ENCODE measurements at places on chromosomes 11 and 22.

GRCh38 chr22:25636323-25636722, 71.8 kb downstream of the GRK3 start:
- no peak for DNase-seq

- DNase-seq: no peak
These were observed 55.0 kb downstream of the DDI1 start for GRCh38 chr11:104091281-104092096.

DNA sequence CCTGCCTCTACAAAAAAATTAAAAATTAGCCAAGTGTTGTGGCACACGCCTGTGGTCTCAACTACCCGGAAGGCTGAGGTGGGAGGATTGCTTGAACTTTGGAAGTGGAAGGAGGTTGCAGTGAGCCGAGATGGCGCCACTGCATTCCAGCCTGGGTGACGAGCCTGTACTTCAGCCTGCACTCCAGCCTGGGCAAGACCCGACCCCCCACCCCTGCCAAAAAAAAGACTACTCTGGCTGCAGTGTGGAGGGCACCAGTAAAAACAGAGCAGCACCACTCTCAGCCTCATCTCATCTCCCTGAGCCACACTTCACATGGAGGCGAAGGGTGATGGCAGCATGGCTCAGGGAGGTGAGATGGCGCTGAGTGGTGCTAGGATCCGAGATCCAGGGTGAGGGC, 50.3 kb upstream of the THY1 start:
- DNase-seq: no peak

DNA sequence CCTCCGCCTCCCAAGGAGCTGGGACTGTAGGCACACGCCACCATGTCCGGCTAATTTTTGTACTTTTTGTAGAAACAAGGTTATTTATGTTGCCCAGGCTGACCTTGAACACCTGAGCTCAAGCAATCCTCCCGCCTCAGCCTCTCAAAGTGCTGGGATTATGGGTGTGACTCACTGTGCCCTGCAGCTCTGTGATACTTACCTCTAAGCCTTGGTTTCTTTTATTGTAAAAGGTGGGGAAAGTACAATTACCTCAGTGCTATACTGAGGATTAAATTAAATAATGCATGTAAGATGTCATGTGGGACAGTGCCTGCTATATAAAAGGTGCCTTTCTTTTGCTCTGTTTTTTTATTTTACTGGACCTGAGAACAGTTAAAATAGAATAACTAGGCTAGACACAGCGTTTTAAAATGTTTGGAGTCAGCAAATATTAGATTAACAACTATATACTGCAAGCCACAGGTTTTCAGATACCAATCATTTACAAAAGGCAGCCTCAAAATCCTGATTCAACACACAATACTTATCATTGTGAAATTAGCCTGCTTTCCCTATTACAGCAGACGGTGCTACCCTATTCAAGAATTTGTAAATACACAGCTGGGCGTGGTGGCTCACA, 30.0 kb downstream of the PRR14L start:
- DNase-seq: no peak

GRCh38 chr11:68692115-68692514, 7.8 kb downstream of the GAL start:
- no peak for DNase-seq

DNA sequence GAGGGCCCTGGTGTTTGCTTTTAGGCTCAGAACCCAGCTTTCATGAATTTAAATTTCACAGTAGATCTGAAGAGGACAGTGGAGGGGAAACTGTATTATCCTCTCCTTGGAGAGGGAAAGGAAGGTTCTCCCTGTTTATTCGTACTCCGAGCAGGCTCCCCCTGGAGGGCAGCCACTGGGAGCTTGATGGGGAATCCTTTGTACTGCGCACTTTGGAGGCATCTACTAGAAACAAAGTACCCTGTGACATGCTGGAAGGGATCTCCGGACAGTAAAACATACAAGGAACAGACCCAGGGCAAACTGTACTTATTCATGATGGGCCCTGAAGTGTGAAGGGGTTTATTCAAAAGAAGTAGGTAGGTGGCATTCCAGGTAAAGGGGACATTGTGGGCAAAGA, 27.2 kb downstream of the NAV2 start:
- DNase-seq: no peak

- DNase-seq: no peak
These were observed 128.3 kb downstream of the APIP start for GRCh38 chr11:34787895-34788294.

DNA sequence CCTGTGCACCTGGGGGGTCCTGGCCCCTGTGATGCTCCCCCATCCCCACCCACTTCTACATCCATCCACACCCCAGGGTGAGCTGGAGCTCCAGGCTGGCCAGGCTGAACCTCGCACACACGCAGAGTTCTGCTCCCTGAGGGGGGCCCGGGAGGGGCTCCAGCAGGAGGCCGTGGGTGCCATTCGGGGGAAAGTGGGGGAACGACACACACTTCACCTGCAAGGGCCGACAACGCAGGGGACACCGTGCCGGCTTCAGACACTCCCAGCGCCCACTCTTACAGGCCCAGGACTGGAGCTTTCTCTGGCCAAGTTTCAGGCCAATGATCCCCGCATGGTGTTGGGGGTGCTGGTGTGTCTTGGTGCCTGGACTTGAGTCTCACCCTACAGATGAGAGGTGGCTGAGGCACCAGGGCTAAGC, 20.0 kb upstream of the TALDO1 start:
- DNase-seq: no peak

GRCh38 chr11:28176351-28176750, 68.2 kb downstream of the METTL15 start:
- no peak for DNase-seq

- no peak for DNase-seq
These were observed 22.0 kb downstream of the TRAF6 start for GRCh38 chr11:36488096-36488495.

DNA sequence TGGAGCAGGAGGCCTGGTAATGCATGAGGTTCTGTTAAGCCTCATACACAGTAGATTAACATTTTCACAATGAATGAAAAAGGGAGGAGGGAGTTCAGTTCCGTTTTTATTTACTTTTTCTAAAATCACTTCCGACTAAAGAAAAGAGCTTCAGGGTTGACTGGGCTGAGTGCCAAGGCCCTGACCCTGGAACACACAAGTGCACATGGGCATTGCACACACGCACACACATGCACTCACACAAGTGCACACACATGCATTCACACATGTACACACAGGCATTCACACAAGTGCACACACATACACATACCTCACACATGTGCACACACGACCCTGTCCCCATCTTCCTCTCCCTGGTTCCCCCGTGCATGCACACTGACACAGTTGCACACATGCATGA, 303.3 kb downstream of the BRD1 start:
- no peak for DNase-seq

DNA sequence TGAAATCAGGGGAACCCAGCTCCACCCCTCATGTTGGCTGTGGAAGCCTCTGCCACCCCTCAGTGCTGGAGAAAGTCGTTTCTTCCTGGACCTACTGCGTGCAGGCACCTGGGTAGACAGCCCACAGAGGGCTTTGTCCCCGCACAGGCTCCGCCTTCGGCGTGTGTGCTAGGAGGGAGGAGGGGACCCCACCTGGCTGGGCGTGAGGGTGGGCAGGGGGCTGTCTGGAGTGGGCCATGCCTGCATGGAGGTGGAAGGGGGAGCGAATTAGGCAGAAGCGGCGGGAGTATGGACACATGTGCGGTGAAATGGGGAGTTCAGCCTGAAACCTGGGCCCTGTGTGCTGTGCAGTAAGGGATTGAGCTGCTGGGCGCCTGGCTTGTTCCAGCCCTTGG, 49.3 kb downstream of the FBLN1 start:
- DNase-seq: no peak

GRCh38 chr22:31923136-31923535, 21.2 kb upstream of the YWHAH start:
- no peak for DNase-seq

GRCh38 chr22:37239336-37240239, 4.5 kb downstream of the RAC2 start:
- DNase-seq: no peak

GRCh38 chr11:608791-609251, 6.9 kb downstream of the IRF7 start:
- DNase-seq: no peak

DNA sequence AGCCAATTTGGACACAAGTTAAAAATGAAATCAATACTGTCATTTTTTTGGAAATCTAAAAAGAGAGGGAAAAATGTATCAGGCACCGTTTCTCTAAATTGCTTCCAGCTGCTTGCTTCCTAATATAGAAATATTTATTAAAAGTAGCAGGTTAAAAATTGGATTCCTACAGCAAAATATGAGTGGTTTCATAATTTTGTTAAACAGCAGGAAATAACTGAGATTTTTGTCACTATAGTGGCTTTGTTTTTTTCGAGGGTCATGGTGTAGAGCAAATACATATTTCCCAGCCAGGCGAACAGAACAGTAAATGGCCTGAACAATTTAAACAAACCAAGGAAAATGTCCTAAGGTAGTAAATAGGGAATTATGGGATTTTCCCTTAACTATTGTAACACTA, 159.7 kb downstream of the DDX10 start:
- DNase-seq: no peak
